ENCODE measurements at places on chromosomes 7 and 10. TPM values are rescaled to one million over a fixed set of nuclear protein-coding genes. Genes with fewer than 3 reads are reported as not detected.
A peak's percentile ranks its signal among the peaks of the same experiment; 100 is the strongest.

DNA sequence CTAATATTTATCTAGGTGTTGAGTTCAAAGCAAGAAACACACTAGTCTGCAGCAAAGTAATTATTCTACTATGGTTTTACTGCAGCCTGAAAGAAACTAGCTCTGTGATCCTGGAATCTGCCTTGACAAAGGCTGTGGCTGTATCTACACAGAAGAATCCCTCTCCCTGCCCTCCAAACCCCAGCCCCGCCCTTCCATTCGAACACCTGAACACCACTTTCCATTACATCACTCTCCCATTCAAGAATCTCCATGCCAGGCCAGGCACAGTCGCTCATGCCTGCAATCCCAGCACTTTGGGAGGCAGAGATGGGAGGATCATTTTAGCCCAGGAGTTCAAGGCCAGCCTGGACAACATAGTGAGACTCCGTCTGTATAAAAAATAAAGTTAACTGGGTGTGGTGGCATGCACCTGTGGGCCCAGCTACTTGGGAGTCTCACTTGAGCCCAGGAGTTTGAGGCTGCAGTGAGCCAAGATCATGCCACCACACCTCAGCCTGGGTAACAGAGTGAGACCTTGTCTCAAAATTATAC lies 23.3 kb downstream of the LRRC20 start:
- no peak for DNase-seq

DNA sequence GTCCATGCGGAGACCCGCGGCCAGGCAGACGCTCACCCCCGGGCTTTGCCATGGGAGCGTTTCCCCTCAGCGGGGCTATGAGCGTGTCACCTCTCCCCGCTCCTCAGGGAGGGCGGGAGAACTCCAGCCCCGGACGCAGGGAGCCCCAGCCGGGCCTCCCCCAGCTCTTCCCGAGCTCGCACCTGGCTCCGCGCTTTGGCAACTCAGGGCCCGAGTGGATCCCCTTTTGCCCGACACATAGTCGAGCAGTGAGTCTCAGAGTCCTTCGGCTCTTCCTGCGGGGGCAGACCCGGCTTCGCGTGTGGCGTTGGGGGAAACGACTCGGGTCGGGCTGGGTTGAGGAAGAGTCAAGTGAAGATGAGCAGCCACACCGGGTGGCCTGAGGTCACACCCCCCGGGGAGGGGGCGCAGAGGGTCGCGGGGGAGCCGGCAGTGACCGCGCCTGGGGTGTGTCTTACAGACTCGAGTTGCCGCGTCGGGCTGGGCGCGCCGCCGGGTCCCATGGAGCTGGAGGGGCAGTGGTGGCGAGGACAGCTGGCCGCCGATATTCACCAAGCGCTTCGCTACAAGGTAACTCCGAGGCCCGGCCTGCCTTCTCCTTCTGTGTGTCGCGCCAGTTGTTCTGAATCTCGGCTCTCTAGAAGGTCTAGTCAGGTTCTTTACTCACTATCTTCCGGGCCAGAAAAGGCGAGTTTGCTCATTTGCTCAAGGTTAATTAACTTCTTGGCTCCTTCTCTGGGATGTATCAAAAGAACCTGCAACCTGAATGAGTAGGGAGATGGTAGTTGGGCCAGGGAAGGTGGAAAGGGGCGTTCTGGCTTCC lies 721 bp downstream of the CCNJ start:
- peak; percentile 25 for DNase-seq

NUTM2A gene
- total RNA-seq = not detected

GRCh38 chr10:29113616-29113945 lies 175.3 kb upstream of the LYZL1 start:
- no peak for DNase-seq

TRPV5 gene
- not detected for total RNA-seq

DNA sequence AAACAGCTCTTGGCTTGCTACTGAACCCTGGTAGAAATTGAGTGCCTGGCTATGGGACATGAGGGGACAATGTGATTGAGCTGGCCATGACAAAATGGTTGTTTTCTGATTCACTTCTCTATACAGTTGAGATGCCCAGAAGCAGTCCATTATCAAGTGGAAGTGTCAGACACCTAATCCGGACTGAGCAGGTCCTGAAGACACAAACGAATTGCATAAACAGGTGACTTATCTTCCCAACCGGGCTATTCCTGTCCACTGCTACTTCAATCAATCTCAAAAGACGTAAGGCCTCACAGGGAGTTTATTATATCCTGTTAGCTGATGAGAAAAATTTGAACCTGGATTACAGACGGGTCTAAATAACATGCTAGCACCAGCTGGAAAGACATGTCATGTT lies 105.5 kb upstream of the WAC start:
- DNase-seq = no peak

DNA sequence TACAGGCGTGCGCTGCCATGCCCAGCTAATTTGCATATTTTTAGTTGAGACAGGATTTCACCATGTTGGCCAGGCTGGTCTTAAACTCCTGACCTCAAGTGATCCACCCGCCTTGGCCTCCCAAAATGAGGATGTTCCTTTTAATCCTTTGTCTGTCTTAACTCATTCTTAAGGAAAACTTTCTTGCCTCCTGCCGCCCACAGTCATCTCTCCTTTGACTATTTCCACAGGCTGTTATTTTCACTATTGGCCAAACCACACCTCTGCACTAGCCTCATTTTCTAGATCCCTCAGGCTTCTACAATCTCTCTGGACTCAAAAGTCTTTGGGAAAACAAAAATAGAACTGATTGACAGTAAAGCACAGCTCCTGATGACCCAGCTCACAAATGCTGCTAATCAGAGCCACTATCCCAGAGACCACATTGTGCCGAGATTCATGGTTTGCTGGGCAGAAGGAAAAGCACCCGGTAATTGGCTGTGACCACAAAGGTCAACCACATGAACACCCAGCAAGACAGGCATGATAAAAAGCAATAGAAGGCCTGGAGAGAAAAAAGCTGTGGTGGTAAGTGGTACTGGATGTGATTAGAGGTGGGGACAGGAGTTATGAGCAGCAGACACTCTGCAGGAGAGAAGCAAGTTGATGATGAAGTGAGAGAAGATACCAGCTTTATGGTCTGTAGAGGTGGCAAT lies 44.1 kb upstream of the ZNRF2 start:
- DNase-seq = no peak

AMPH gene
- total RNA-seq = 0.51 TPM

PILRA gene
- 3.8 TPM for total RNA-seq

GRCh38 chr7:21028599-21028998 lies 241.9 kb upstream of the SP8 start:
- no peak for DNase-seq

TET1 gene
- 4.6 TPM for total RNA-seq

- DNase-seq = no peak
These were observed 995 bp upstream of the CLDN3 start for GRCh38 chr7:73770860-73771670.

TRPV6 gene
- not detected for total RNA-seq

DNA sequence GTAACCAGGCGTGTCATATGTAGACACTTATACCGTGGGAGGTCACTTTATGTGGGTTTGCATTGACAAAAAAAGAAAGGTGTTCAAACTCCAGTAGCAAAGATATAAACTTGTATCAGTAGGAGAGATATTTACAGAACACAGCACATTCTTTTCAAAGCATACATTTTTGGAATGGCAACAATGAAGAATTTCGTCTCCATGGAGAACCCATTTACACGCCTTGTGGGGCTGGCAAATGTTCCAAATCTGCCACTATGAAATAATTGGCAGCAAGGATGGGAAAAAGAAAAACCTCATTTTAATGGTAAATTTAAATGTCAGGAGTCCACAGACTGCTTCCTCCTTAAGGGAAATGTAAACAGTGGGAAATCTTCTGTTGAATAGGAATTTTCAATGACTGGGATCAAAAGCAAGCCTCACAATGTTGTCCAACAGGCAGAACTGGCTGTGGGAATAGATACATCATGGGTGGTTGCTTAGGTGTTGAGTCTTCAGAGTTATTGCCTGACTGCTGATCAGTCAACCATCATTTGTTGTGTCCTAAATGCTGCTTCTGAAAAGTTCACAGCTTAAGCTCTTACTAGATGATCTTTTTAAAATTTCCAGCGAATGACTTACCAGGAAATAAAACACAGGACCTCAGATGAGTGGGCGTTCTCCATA lies 256.6 kb upstream of the SEMA3C start:
- DNase-seq = no peak

- no peak for DNase-seq
These were observed 47.7 kb downstream of the NXPH1 start for GRCh38 chr7:8481096-8481495.

DNA sequence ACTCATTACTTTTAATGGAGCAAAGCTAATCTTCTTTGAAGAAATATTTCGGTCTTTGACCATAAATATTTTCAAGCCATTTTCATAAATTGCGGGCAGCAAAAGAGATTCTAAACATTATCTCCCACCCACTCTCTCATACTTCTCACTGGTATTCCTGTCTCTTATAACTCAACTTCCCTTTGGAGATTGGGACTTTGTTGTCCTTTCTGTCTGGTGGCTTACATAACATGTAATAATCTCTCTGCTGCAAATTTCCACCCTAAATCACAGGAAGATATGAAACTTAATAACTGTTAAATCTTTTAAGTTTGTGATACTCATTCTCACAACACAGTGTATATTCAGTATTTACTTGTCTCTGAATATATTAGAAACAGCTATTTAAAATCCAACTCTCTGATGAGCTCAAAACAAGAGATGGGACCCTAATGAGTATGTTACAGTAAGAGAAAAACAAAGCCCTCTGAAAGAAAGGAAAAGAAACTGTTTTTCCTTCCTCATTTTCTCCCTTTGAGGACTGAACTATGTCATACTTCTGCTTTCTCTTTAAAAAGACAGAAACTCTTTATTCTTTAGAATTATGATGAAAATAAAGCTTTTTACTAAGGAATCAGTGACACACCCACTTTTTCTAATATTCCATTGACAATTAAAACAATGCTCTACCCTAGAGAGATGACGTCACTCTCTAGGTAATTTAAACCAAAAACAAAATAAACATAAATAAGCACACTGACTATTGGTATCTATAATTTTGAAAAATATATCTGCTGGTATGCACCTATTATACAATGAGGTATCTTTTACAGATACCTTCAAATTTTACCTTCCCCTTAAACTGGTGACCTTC lies 14.7 kb downstream of the CALCR start:
- no peak for DNase-seq

Measured in uterus (tissue), 4 donors.